ENCODE measurements at places on chromosomes 3 and 15.

- DNase-seq, result no peak
These were observed 216.3 kb downstream of the RPLP1 start for GRCh38 chr15:69668963-69669362.

GRCh38 chr15:74635228-74635627, 19.6 kb downstream of the CLK3 start:
- no peak for DNase-seq

DNA sequence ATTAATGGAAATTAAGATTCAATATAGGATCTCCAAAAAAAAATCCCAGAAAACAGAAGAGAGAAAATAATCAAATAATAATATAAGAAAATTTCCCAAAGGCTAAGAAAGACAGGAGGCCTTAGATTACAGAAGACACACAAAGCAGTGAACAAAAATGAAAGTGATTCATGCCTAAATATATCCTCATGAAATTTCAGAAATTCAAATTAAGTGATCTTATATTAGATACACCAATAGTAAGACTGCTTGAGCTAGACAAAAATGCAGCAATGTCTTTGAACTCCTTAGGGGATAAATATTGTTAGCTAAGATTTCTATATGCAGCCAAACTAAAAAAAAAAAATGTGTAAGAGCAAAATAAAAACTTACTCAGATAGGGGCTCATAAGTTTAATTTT, 44.6 kb upstream of the ARPP21 start:
- DNase-seq, result no peak

GRCh38 chr3:71780430-71780829, 4.5 kb downstream of the PROK2 start:
- DNase-seq, result no peak

DNA sequence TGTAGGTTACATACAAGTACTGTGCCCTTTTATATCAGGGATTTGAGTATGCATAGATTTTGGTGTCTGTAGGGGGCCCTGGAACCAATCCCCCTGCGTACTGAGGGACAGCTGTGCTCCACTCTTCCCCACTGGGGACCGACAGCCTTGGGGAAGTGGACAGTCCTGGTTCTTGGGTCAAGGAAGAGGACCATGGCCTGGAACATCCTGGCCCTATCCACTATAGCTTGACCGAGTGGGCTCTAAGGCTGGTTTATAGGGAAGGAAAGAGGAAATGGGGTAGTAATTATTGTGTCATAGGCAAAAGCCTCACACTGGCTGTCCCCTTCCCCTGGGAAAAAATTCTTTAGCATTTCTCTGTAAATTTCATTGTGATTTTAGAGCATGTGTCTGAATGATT, 49.5 kb downstream of the CRTC3 start:
- no peak for DNase-seq
